MG63 (cell line): ENCODE measurements at places on chromosomes 7 and 10. TPM values are rescaled to one million over a fixed set of nuclear protein-coding genes. Genes with fewer than 3 reads are reported as not detected.

Gene CTAGE8
- total RNA-seq, result 0.57 TPM in 1 of 2 replicates, not detected in the other

Gene EPO
- not detected in 2 replicates for total RNA-seq

Gene OR2A5
- not detected in 2 replicates for total RNA-seq

DNA sequence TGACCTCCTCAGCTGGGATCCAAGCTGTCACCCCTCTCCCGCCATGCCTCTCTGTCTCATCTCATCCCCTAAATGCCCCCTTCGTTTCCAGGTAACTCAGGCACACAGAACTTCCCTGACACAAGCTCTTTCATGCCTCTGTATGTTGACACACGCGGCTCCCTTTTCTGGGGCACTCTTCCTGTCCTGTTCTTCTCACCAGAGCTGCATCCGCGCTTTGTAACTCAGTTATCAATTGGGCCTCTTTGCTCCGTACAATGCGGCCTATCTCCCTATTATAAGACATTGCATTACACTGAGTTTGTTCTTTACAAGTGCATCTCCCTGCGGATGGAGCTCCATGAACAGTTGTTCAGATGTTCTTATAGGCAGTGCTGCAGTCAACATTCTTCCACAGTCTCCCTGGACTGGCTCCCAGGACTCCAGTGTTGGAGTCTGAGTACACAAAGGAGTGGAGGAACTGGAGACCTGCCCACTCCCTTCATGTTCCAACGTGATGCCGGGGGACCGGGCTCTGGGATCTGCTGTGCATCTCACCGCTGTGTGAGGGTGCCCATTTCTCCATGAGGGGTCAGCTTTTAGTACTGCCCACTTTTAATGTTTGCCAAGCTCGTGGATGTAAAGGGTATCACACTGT lies 56.9 kb upstream of the TNS3 start:
- DNase-seq, result no peak

DNA sequence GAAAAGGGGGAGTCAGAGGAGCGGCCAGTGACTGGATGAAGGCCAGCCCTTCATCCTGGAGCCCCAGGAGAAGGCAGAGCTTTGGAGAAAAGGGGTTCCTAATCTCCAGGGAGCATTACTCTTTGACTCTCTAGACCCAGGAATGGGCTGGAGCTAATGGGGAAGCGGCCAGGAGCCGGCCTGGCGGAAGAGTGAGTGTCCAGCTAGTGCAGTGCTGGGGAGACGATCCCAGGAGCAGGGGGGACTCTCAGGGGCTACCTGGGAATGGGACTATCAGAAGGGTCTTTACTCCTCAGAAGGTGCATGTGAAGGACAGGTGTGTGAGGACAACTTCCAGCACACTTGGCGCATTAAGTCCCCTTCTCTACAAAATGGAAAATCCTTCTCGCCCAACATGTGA lies 2.4 kb upstream of the PAX2 start:
- DNase-seq, result no peak

- no peak for DNase-seq
These were observed 88.6 kb downstream of the FANK1 start for GRCh38 chr10:125984865-125985495.

GRCh38 chr7:156206174-156206573 lies 393.9 kb upstream of the SHH start:
- DNase-seq, result no peak
